AG09309 (cell line): ENCODE measurements at places on chromosomes 7 and 10.
A peak's percentile ranks its signal among the peaks of the same experiment; 100 is the strongest.

DNA sequence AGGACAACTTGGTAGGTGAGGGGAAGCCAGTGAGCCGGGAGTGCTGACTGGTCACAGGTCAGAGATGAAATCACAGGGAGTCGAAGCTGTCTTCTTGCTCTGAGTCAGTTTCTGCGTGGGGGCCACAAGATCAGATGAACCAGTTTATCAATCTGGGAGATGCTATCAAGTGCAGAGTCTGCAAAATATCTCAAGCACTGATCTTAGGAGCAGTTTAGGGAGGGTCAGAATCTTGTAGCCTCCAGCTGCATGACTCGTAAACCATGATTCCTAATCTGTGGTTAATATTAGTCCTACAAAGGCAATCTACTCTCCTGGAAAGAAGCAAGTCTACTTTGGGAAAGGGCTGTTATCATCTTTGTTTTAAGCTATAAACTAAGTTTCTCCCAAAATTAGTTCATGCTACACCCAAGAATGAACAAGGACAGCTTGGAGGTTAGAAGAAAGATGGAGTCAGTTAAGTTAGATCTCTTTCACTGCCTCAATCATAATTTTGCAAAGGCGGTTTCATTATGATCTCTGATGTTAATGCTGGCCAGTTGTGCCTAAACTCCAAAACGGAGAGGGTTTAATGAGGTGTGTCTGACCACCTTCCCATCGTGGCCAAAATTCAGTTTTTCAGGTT lies 8.4 kb upstream of the LMOD2 start:
- DNase-seq, result no peak

- no peak for DNase-seq
Observed at GRCh38 chr10:4569151-4569550, 256.9 kb upstream of the AKR1E2 start.

DNA sequence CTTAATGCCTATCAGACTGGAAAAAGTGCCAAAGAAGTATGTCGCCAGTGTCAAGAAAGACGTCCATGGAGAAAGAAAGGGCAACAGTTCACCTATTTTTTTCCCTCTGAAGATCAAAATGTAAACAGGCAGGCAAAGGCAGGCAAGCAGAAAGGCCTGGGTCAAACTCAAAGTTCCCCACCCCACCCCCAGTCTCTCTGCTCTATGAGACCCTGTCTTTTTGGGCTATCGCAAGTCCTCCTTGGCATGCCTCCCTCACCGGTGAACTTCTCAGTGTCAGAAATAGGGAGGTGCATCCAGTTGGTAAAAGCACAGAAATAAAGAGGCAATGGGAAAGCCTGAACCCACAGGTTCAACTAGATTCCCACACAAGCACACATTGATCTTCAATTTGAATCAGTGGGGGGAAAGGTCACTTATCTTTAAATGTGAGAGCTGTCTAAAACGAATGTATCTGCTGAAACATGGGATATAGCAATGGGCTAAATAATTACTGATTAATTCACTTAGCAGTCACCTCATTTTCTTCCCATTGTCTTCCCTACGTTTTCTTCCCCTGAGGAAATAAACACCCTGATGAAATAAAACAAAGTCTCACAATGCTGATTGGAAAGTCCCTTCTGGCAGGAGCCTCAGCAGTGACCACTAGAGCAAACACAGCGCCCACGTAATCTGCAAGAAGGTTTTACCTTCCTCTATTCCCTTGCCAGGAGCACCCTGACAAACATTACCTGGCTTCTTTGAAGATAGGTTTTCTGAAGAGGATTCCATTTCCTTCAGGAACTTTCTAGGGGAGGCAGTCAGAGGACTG lies 31.1 kb downstream of the JAZF1 start:
- no peak for DNase-seq

GRCh38 chr10:95756041-95756761 lies at the start of gene ENTPD1:
Gene ENTPD1, plus strand, starts transcription at chr10:95756163. Its CDS starts 77 bp downstream, at chr10:95756240.
- DNase-seq, result no peak

GRCh38 chr10:27826369-27826768 lies 80.8 kb upstream of the MKX start:
- no peak for DNase-seq

- DNase-seq, result no peak
Observed at GRCh38 chr7:561631-562373, 42.2 kb upstream of the PDGFA start.

DNA sequence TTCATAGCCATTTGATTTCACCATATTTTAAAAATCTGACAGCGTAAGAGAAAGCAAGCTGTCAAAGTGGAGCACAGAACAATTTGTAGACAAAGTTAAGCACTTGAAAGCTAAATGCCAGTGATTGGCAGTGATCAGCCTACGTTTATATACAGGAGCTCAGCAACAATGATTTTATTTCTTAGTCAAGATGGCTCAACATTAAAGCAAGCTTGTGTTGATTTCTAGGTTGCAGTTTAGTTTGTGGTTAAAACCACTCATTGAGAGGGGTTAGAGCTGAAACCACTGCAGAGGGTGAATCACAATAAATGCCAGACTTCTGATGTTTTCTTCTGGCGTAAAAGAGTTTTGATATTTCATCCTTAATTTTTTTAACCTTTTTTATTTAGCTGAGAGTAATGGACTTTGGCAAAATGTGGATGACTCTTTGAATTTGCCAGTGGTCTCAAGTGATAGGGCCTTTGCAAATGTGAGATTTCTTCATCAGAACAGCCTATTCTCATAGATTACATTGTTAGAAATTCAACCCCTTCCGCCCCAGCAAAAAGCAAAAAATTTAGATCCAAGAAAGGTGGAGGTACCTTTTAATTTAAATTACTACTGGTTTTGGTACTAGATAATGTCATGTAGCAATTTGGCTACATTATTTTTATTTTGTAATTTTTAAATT lies 73.8 kb downstream of the SHOC2 start:
- DNase-seq, result peak; percentile 69

DNA sequence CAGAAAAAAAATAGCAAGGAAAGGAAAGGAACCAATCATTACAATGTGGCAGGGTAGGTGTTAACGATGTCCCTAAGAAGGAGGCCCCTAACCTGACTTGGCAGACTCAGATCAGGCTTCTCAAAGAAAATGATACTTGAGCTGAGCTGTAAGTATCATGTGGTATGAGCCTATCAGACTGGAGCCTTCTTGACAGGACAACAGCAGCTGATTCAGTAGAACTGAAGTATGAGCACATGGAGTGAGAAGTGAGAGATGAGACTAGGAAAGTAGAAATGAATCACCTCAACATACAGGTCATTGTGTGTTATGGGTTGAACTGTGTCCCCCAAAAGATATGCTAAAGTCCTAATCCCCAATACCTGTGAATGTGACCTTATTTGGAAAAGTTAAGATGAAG lies 66.3 kb downstream of the MTERF1 start:
- no peak for DNase-seq

DNA sequence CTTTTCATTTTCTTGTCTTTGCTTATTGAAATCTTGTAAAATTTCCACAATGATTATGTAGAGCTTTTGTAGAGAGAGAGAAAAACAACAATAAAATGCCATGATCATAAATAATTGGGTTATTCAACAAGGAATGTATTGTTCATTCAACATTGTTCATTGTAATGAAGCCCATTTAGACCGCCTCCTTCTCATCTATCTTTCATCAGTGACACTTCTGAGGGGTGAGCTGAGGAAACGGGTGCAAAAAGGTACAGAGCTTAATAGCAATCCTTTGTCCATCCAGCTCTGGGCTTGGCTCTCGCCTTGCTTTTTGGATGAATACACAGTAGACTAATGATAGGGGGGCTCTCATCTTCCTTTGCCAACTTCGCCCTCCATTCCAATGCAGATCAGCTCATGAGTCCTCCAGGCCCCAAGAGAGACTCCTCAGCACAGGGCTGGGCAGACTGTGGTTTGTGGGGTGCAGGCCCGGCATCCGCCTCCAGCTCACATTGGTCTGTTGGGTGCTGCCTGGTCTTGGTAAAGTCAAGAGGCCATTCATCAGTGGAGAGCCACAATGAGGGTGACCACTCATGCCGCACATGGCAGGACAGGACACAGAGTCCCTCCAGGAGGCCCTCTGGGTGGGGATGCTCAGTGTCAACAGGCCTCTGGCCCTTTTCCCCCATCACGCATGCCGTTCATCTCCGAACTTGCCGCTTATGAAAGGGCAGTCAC lies 17.9 kb upstream of the PPA1 start:
- no peak for DNase-seq

GRCh38 chr10:13892001-13892491 lies 305.3 kb downstream of the PRPF18 start:
- DNase-seq, result no peak

DNA sequence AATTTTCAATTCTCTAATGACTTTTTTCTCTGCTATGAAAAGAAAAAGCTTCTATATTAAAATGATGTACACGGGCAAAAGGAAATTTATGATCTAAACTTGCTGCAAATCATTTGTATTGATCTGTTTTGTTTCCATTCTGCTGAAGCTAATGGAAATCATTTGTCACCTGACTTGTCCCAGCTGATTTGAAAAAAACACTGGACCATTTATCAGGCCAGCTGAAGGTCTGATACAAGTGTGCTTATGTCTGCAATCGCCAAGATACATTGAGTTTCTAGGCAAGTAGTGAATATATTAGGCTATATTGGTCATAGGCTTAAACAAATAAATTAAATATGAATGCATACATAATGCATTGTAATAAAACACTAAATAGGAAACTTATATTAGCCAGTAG lies 1309.7 kb downstream of the REEP3 start:
- DNase-seq, result no peak

GRCh38 chr7:44103566-44103922 lies 601 bp upstream of the AEBP1 start:
- DNase-seq, result no peak

GRCh38 chr7:13007331-13007730 lies 319.9 kb downstream of the ARL4A start:
- no peak for DNase-seq

DNA sequence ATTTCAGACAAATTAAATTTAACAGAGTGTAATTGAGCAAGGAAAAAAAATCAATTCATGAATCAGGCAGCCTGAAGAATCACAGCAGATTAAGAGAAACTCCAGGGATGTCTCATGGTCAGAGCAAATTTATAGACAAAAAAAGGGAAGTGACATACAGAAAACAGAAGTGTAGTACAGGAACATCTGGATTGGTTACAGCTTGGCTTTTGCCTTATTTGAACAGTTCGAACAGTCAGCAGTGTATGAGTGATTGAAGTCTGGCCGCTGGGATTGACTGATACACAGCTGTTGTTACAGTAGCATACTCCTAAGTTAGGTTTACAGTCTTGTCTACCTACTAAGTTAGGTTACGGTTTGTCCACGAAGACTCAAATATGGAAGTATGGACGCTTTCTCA lies 255.3 kb downstream of the HPSE2 start:
- no peak for DNase-seq

GRCh38 chr7:106979551-106980357 lies 64.8 kb upstream of the PRKAR2B start:
- DNase-seq, result no peak

- no peak for DNase-seq
Observed at GRCh38 chr10:119700321-119700954, 25.4 kb upstream of the INPP5F start.

GRCh38 chr10:133069033-133069525 lies 18.6 kb upstream of the ADGRA1 start:
- no peak for DNase-seq
